Karpas-422 (cell line): ENCODE measurements at places on chromosomes 4 and X. TPM values are rescaled to one million over a fixed set of nuclear protein-coding genes. Genes with fewer than 3 reads are reported as not detected.

The DCLK2 gene
- not detected in 2 replicates for total RNA-seq

The PDGFC gene
- not detected in 2 replicates for total RNA-seq

The GDPD2 gene
- not detected in 2 replicates for total RNA-seq

The DMRTC1 gene
- total RNA-seq: not detected in 2 replicates

The TMEM47 gene
- total RNA-seq: not detected in 2 replicates

The CDKL5 gene
- 0.82 and 2.1 TPM in 2 replicates for total RNA-seq

The MTCP1 gene
- 21.9 and 95.2 TPM in 2 replicates for total RNA-seq

The SPP1 gene
- not detected in 2 replicates for total RNA-seq

The SLC34A2 gene
- not detected in 2 replicates for total RNA-seq

The F11 gene
- total RNA-seq: 0.34 TPM in 1 of 2 replicates, not detected in the other

The TRIM61 gene
- total RNA-seq: 6.9 and 8.4 TPM in 2 replicates

The CACNA1F gene
- total RNA-seq: not detected in 2 replicates

The MXRA5 gene
- total RNA-seq: not detected in 2 replicates

The MAOB gene
- total RNA-seq: not detected in 2 replicates

The ZNF157 gene
- total RNA-seq: 0.52 and 0.90 TPM in 2 replicates

The CHRDL1 gene
- total RNA-seq: not detected in 2 replicates

The DAPP1 gene
- total RNA-seq: 49.1 and 102 TPM in 2 replicates
